ENCODE measurements at places on chromosomes 3 and 15. TPM values are rescaled to one million over a fixed set of nuclear protein-coding genes. Genes with fewer than 3 reads are reported as not detected.

The FGF12 gene
- total RNA-seq = 2.5 TPM

The SAMD7 gene
- total RNA-seq = not detected

The SERINC4 gene
- total RNA-seq = not detected

DNA sequence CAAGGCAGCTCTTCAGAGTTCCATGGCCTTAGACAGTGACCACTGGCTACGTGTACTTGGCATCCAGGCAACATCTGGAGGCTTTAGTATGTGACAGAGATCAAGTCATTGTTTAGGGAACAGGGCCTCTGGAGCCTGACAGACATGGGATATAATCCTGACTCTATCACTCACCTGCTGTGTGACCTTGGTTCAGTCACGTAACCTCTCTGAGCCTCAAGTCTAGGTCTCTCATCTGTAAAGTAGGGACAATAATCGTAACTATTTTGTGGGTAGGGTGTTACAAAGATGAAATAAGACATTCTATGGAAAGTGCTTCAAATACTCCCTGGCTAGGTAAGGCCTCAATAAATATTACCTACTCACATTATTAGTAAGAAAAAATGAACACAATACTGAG is 114.2 kb downstream of the SMAD6 start:
- no peak for DNase-seq

- peak; percentile 54 for DNase-seq
Observed at GRCh38 chr3:32245200-32245599, 6.7 kb downstream of the CMTM8 start.

DNA sequence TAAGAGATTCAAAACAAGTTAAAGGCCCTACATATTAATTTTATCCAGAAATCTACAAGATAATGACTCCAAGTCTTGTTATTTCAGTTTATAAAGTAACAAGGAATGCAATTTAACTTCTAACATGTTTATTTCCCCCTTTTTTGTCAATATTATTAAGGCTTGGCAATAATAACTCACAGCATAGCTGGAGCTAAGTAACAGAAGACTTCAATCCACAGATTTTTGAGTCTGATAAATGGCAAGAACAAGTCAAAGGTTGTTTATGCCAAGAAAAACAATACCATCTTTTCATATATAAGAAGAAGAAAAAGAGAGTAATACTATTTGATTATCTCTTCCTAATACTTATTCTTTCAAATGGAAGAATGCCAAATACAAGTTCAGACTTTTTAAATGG is 631.0 kb upstream of the CCDC54 start:
- peak; percentile 66 for DNase-seq

DNA sequence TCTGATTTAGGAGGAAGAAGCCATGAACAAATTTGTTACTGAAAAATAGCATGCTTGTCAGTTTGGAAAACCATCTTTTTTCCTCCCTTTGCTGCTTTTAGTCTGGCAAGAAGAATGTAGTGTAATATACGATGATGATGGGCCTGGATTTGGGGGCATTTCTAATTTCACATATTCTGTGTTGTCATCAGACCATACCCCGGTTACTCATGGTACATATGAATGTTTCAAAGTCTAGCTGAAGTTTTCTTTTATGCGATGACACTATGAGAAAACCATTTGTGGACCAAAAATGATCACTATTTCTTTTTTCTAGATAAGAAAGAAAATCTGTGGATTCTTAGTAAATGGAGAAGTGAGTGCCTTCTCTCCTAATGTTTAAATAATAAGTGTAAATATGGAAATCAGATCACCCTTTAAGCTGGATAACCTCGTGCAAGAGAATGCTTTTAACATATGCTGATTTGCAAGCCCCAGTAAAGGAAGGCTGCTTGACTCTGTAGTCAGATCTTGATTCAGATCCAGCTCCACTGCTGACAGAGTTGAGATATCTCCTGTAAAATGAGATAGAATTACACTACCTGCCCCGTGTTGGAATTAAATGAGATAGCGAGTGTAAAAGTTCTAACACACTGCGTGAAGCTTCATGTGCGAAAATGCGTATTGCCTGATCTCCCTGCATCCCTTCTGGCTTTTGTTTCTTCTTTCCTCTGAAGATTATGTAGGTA is 3.0 kb downstream of the MEF2A start:
- DNase-seq = peak; percentile 26

DNA sequence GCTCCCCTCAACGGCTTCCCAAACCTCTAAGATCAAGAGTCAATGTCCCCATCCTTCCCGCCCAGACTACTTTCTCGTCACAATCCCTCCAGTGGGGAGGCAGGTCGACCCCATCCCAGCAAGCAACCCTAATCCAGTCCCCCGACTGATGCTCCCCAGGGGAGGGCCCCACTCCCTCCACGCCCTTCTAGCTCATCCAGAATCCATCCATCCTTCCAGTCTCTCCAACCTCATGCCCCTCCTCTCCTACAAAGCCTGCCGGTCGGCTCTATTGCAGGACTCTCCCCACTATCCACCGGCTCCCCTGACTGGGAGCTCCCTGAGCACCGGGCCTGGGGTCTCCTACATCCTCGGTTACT is 1.3 kb downstream of the ADAMTS7 start:
- no peak for DNase-seq

GRCh38 chr15:82595766-82596165 is 51.4 kb downstream of the CPEB1 start:
- DNase-seq = no peak

GRCh38 chr15:56038015-56038414 is 44.6 kb upstream of the NEDD4 start:
- peak; percentile 10 for DNase-seq

DNA sequence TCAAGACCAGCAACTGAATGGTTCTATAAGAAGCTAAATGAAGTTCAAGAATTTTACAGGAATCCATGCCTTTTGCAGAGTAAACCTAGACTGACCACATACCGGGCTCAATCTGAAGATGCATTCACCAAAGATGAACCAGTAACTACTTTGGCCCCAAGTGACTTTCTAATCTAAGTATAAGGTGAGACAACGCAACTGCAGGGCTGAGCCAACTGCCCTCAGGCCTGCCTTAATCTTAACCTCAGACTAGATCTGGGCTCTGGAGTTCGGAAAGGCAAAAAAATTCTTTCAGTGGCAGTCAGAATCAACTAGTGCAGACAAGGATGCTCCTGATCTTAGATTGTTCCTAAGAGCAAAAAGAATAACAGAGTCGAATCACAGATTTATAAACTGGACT is 48.3 kb downstream of the EXD1 start:
- DNase-seq = no peak

DNA sequence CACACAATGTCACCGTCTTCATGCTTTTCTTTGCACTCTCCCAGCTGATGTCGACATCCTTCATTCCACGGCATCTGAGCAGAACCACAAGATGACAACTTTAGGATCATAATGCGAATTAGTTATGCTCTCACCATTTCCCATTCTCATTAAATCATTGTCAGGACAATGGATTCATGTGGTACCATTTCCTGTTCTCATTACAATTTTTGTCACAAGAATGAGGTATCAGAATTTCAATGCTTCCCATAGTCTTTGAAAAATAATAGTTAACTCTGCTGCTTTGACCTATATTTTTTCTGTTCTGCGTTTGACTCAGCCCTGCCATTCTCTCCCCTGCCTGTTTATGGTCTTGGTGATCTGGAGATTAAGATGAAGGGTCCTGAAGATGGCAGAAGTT is 175.7 kb upstream of the MDFIC2 start:
- DNase-seq = peak; percentile 7

DNA sequence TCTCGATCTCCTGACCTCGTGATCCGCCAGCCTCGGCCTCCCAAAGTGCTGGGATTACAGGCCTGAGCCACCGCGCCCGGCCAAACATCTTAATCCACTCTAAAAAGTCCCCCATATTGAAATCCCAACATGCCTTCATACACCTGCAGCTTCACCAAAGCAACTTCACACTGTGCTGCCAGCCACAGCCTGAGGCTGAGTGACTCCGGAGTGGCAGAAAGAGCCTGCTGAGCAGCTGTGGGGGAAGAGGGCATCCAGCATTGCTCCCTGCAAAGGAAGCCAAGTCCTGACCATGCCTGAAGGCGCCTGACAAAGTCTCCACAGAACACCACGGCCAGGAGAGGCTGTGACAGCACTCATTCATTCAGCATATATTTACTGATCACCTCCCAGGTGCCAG is 21.6 kb upstream of the VGLL4 start:
- no peak for DNase-seq

- no peak for DNase-seq
Observed at GRCh38 chr15:68594533-68595259, 15.9 kb downstream of the CORO2B start.

- no peak for DNase-seq
Observed at GRCh38 chr3:59663076-59663850, 613.4 kb upstream of the CFAP20DC start.

DNA sequence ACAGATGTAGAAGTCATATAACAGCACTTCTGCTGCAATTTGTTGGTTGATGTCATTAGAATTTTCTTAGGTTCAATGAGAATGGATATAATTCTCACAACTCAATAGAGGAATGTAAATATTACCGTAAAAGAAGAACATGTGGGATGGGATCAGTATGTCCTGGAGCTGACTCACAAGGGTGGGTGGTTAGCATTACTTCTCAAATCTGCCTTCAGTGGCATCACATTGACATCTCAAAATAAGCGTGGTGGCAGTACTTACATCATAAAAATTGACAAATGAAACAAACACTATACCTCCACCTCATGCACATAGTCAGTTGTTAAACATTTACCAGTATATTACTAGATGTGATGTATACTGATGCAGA is 1068.0 kb upstream of the CADM2 start:
- no peak for DNase-seq

DNA sequence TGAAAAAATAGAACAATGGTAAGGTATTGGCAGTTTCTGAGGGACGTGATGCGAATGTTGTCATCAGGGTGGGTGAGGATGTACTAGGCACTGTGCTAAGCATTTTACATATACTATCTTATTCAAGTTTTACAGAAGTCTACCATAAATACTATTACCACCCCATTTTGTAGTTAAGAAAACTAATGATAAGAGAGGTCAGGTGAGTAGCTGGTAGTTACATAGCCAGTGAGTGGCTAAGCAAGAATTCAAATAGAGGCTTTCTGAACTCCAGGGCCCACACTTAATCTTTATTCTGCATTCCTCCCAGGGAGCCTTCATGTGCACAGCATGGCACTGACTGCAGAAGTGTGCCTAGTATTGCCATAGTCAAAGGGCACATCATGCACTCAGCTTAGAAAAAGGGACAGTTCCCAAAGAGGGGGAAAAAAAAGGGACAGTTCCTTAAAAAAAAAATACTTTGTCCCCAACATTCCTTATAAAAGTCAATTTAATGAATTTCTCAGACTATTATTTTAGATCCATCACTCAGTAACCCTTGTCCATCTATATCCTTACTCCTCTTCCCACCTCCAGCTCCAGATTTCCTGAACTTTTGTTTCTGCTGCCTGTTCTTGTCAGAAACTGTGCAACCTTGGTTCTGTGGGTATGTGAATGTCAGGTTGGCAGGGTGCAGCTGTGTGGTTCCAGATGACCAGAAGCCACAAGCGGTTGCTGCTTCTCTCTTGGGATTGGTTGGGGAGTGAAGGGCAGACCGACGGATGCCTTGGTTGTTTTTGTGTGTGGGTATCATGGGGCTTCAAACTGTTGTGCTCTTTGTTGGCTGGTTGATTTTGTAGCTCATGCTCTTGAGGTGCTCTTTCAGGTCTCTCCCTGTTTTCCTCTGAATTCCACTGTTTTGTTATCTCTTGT is 8.3 kb downstream of the MAPKBP1 start:
- DNase-seq = no peak

GRCh38 chr15:36845270-36845669 is 255.1 kb downstream of the MEIS2 start:
- DNase-seq = no peak

DNA sequence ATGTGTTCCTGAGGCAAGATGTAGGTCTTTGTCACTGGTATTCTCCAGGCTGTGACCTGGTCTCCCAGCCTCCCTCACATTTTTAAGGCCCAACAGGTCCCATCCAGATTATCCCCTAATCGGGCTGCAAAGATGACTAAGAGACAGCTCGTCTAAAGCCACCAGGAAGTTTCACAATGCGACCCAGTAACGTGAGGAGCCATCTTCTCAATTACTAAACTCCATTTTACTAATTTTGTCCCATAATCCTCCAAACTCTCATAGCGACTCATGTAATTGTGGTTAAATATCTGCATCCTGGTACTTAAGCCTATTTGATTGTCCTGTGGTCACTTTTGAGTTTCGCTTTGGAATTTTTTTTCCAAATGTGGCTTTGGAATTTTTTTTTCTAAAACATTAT is 8.7 kb upstream of the PLA2G4F start:
- no peak for DNase-seq

All from endothelial cell of umbilical vein (primary cell).